ENCODE measurements at places on chromosomes 13 and 19. TPM values are rescaled to one million over a fixed set of nuclear protein-coding genes. Genes with fewer than 3 reads are reported as not detected.

Gene ZNF550
- 9.6 TPM for total RNA-seq

Gene REEP6
- 4.7 TPM for total RNA-seq

Gene TEKTIP1
- 4.2 TPM for total RNA-seq

GRCh38 chr13:72284791-72285190 lies 417.8 kb upstream of the DACH1 start:
- H3K36me3 ChIP-seq = no peaks in the 10 kb centered on the region
- H3K4me1 ChIP-seq = no peaks in the 10 kb centered on the region
- peaks cover 22% of the 10 kb centered on the region for H3K27me3 ChIP-seq
- no peak for DNase-seq
- no peak overlapping the region for H3K4me3 ChIP-seq
- H3K27ac ChIP-seq = no peak overlapping the region

GRCh38 chr19:53898636-53899341 lies 10.3 kb upstream of the CACNG7 start:
- no peak overlapping the region for H3K27ac ChIP-seq
- no peaks in the 10 kb centered on the region for H3K36me3 ChIP-seq
- peak; percentile 78 for DNase-seq
- H3K4me3 ChIP-seq = no peak overlapping the region

- H3K4me3 ChIP-seq = no peak overlapping the region
- H3K36me3 ChIP-seq = no peaks in the 10 kb centered on the region
- no peak for DNase-seq
- no peaks in the 10 kb centered on the region for H3K27me3 ChIP-seq
- no peaks in the 10 kb centered on the region for H3K4me1 ChIP-seq
- no peak overlapping the region for H3K27ac ChIP-seq
Measured at GRCh38 chr13:108929532-108930206, 300.3 kb downstream of the MYO16 start.

GRCh38 chr13:34345258-34345965 lies 527.5 kb downstream of the RFC3 start:
- DNase-seq = no peak
- no peaks in the 10 kb centered on the region for H3K4me1 ChIP-seq
- no peak overlapping the region for H3K4me3 ChIP-seq

Data from A673 (cell line).